ENCODE measurements at places on chromosomes 12 and 14.

- no peak for DNase-seq
Measured at GRCh38 chr12:3107954-3108353, 30.8 kb downstream of the TSPAN9 start.

GRCh38 chr14:51276605-51277004 is 36.6 kb downstream of the TMX1 start:
- no peak for DNase-seq

DNA sequence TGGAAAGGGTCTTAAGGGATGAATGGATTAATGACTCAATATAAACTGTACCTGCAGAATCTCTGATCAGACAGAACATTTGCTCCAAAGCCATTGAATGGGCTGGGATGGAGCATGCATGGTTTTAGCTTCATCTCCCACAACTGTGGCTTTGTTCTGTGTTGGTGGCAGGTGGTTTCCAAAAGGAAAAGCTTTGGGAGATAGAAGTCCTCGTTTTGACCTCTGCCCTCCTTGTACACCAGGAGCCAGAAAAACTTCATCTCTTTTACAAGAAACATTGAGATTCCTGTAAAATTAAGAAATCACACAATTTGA is 39.5 kb downstream of the GPR65 start:
- DNase-seq = no peak

- no peak for DNase-seq
Measured at GRCh38 chr12:92739113-92739512, 36.3 kb downstream of the PLEKHG7 start.

DNA sequence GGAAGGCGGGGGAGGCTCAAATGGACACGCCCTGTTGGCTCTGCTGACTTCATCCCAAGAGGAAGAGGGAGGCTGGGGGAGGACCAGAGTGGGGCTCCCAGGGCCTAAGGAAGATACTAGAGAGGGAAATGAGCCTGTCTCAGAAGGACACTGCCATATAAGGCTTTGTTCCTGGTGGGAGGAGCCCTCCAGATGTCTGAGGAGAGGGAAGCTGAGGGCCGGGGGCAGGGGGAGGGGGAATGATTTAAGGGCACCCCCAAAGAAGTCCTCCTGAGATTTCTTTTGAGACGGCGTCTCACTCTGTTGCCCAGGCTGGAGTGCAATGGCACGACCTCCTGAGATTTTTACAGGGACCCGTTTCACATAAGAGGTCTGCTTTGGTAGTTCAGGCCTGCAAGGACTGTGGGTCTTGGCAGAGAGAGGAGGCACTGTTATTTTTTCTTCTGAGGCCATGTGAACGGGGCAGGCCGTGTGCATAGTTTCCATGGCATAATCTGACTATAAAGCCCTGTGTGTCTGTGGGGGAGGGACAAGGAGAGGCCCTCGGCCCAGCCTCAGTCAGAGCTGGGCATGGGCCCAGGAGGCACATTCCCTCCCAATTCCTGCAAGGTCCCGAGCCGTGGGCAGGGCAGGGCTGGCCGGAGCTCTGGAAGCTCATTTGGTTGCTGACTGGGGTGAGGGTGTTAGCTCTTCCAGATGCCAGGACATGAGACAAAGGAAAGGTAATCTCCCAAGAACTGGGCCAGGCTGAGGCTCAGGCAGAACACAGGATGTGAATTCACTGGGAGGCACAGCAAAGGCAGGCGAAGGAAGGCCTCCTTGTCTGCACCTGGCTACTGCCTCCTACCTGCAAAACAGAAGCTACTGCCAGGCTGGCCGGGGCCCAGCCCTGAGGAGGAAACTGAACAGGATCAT is 22.2 kb upstream of the PLEKHG3 start:
- DNase-seq = no peak

- no peak for DNase-seq
Measured at GRCh38 chr12:39592295-39592694, 27.3 kb downstream of the ABCD2 start.

GRCh38 chr14:82766123-82766522 is 1232.5 kb upstream of the SEL1L start:
- DNase-seq = no peak

GRCh38 chr12:72888693-72889092 is 616.5 kb downstream of the TRHDE start:
- no peak for DNase-seq

DNA sequence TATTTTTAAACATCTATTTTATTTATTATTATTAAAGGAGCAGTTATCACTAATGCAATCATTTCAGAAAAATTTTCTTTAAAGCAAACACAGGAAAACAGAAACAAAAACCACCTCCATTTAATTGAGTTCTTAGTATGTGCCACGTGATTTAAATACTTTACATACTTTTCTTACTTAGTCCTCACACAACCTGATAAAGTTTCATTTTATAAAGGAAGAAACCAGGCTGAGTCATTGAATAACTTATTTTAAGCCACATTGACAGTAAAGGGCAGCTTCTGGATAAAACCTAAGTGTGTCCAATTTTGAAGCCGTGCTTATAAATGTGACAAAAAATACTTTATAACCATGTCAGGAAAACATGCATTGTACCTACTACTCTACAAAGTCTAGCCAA is 57.1 kb upstream of the PCED1B start:
- DNase-seq = no peak

GRCh38 chr14:100425429-100425827 is 102.3 kb downstream of the SLC25A47 start:
- no peak for DNase-seq

- DNase-seq = no peak
Measured at GRCh38 chr12:47277972-47278448, 198.3 kb upstream of the AMIGO2 start.

- DNase-seq = no peak
Measured at GRCh38 chr12:5807090-5807414, 138.0 kb downstream of the ANO2 start.

DNA sequence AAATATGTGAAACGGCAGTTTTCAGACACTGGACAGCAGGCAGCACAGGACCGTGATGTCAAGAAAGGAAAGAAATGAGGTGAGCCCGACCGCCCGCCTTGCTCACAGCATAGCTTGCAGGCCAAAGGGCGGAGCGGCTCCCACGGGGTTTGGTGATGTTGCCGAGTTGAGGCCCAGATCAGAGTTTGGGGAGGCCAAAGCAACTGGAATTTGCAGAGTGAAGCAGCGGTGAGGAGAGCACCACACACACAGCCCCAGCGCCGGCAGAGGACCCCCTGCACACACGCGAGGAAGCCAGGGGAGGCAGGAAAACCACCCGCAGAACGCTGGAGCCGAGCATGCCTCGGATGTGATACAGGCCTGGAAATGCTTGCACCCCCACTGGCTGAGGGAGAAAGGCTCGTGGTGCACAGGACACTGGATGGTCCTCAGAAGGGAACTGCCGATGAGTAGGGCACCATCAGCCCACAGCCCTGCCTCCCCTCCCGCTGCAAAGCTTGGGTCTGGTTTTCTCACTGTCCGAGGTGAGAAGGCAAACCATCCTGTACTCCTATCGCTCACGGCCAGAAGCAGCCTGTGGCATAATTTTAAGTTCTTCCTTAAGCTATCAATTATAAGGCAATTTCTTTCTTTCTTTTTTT is 25.7 kb upstream of the PLD4 start:
- DNase-seq = no peak

DNA sequence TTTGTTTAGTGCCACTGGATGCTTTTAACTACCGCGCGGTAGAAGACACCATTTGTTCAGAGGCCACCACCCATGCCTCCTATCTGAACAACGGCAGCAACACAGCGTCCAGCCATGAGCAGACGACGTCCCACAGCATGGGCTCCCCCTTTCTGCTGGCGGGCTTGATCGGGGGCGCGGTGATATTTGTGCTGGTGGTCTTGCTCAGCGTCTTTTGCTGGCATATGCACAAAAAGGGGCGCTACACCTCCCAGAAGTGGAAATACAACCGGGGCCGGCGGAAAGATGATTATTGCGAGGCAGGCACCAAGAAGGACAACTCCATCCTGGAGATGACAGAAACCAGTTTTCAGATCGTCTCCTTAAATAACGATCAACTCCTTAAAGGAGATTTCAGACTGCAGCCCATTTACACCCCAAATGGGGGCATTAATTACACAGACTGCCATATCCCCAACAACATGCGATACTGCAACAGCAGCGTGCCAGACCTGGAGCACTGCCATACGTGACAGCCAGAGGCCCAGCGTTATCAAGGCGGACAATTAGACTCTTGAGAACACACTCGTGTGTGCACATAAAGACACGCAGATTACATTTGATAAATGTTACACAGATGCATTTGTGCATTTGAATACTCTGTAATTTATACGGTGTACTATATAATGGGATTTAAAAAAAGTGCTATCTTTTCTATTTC is 93.2 kb downstream of the FLRT2 start:
- no peak for DNase-seq

- peak; percentile 16 for DNase-seq
Measured at GRCh38 chr14:70641548-70642302, at the start of gene TTC9. Gene TTC9, plus strand, starts transcription at chr14:70641916. Its CDS starts 214 bp downstream, at chr14:70642130.

DNA sequence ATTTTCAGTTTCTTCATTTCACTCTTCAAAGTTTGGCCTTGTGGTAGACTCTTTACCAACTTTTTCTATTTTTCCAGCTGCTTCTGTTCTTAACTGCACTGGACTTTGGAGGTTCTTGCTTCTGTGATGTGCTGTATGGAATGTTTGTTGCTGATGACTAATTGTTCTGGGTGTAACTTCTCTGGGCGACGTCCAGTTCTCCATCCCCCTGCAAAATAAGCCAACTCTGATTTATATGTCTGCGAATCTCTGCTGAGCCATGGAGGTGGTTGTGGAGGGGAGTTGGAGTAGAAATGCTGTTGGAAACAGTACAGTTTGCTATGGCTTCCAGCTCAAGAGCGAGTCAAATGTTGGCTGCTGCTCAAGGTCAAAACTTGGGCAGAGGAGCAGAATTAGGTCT is 113.9 kb upstream of the DYRK2 start:
- DNase-seq = no peak

DNA sequence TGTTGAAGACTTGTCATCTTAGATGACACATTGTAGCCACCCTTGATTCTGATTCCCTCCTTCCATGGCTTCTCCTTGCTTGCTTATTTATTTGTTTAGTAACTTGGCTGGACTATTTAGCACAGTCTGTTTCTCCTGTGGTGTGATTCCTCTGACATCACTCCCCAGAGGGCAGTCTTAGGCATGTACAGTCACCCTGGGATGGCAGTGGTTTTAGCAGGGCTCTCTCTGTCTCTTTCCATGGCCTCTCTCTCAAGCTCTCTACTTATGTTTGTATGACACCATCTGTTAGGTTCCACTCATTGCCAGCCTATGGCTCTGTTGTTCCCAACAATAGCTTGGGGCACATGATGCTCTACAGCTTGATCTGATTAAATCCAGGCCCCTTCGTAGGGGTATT is 158.3 kb downstream of the ADGRD1 start:
- no peak for DNase-seq

DNA sequence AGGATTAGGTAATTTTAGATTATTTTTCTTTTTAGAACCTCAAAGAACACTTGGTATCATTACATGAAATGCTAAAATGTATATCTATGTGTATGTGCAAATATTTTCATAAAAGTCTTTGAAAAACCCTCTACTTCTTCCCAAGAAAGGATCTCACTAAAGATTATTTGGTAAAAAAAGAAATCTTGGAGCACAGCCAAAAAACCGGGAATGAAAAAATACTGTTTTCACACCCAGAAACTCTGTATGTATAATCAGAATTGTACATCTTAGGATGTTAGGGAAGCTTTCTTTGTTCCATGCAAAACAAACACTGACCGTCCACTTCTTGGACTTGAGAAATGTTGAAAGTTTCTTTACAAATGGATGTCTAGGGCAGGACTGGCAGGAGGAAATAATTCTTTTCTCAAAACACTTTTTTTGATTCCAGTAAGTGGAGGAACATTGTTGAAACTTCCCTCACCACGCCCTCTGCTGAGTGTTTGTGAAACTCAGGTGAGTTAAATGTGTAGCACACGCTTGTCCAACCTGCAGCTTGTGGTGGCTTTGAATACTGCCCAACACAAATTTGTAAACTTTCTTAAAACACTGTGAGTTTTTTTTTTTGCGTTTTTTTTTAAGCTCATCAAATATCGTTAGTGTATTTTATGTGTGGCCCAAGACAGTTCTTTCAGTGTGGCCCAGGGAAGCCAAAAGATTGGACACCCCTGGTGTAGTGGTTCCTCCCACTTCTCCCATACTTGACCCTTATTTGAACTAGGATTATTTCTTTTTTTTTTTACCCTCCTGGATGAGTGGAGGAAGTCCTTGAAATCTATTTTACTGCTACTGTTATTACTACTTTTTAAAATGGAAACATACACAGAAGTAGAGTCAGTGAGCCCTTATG is 26.6 kb downstream of the FBXO34 start:
- DNase-seq = no peak

DNA sequence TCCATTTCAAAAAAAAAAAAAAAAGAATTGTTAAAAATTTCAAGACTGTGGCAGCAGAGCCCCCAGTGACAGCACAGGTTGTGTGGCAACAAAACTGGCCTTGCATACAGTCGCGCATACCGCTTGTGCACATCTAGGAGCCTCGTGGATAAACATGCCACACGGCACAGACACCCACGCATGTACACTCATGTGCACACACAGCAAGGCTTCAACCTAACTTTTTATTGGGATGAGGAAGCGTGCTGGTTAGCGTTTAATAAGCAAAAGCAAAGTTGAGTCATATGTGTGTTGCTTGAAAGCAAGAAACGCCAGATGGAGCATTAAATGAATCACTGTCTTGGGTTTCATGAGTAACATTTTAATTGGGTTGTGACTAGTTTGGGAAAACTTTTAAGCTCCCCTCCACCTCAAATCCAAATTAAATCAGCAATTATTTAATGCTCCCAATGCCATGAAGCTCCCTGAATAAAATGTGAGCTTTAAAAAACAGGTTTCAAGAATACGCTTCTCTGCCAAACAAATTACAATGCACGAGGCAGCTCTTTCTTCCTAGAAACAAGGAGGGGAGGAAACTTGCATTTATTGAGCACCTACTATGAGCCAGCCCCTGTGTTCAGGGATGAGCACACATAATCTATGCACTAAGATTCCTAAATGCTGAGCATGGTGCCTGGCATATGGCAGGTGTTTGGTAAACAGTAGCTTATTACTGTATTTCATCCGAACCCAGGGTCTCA is 35.7 kb upstream of the EML1 start:
- no peak for DNase-seq

- no peak for DNase-seq
Measured at GRCh38 chr12:80679346-80680131, 27.9 kb upstream of the MYF6 start.

DNA sequence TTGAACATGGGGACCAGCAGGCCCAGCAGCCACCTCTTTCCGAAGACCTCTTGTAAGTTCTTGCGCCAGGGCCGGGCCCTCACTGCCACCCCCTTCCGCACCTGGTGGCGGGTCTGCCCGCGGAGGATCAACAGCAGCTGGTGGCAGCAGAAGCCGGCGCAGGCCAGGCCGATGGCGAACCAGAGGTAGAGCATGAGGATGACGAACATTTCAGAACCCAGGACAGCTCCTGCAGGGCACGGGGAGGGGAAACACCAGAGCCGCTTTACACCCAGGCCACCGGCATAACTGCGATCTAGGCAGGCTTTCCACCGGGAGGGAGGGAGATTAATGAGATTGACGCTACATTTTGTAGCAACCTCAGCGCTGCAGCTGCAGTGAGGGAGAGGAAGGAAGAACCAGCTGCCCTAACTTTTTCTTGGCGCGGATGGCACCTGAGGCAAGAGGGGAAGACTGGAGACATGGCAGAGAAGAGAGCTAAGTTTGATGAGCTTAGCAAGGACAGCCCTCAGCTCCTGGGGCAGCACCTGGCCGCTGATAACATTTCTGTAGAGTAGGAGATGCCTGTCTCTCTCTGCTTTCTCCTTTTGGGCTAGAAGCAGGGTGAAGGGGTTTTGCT is 7.8 kb downstream of the ZDHHC22 start:
- peak; percentile 21 for DNase-seq

- no peak for DNase-seq
Measured at GRCh38 chr12:43222796-43223195, 329.2 kb downstream of the ADAMTS20 start.
